PC-3 (cell line): ENCODE measurements at places on chromosomes 13 and 19.

DNA sequence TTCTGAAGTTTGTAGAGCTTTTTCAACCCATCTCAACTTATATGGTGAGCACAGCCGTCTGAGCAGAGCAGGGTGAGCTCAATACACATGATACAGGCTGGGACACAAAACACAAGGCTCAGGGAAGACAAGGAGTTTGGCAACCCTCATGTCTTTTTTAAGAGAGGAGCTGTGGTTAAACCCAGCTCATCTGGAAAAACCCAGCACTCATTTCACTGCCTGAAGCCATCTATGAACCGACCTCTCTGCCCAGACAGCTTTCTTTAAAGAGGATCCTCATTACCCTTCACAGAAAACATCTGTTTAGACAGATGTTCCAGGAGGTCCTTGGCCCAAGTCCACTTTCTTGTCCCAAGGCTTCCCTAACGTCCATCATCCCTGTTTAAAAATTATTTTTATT is 170.0 kb upstream of the TSHZ3 start:
- no peaks in the 10 kb centered on the region for H3K27me3 ChIP-seq
- H3K4me1 ChIP-seq, result no peaks in the 10 kb centered on the region
- no peak overlapping the region for H3K27ac ChIP-seq
- no peak for DNase-seq
- H3K36me3 ChIP-seq, result no peaks in the 10 kb centered on the region

GRCh38 chr13:102369302-102369701 is 32.5 kb downstream of the FGF14 start:
- H3K4me1 ChIP-seq, result no peaks in the 10 kb centered on the region
- no peaks in the 10 kb centered on the region for H3K36me3 ChIP-seq
- H3K27me3 ChIP-seq, result peaks cover 20% of the 10 kb centered on the region

GRCh38 chr13:31775148-31775547 is 35.8 kb downstream of the RXFP2 start:
- H3K27me3 ChIP-seq, result peaks cover 11% of the 10 kb centered on the region; the same call in 1 of the 2 replicates
- H3K4me3 ChIP-seq, result no peak overlapping the region
- no peak overlapping the region for H3K27ac ChIP-seq
- no peak for DNase-seq

GRCh38 chr13:79778741-79779460 is 297.9 kb downstream of the NDFIP2 start:
- no peak overlapping the region for H3K27ac ChIP-seq
- DNase-seq, result no peak
- H3K4me1 ChIP-seq, result peaks cover 21% of the 10 kb centered on the region
- H3K4me3 ChIP-seq, result no peak overlapping the region
- no peaks in the 10 kb centered on the region for H3K27me3 ChIP-seq
- H3K36me3 ChIP-seq, result no peaks in the 10 kb centered on the region

GRCh38 chr13:112941349-112941748 is 27.7 kb upstream of the MCF2L start:
- H3K27me3 ChIP-seq, result no peaks in the 10 kb centered on the region
- H3K4me1 ChIP-seq, result no peaks in the 10 kb centered on the region
- H3K36me3 ChIP-seq, result no peaks in the 10 kb centered on the region
- H3K4me3 ChIP-seq, result no peak overlapping the region
- H3K27ac ChIP-seq, result no peak overlapping the region

DNA sequence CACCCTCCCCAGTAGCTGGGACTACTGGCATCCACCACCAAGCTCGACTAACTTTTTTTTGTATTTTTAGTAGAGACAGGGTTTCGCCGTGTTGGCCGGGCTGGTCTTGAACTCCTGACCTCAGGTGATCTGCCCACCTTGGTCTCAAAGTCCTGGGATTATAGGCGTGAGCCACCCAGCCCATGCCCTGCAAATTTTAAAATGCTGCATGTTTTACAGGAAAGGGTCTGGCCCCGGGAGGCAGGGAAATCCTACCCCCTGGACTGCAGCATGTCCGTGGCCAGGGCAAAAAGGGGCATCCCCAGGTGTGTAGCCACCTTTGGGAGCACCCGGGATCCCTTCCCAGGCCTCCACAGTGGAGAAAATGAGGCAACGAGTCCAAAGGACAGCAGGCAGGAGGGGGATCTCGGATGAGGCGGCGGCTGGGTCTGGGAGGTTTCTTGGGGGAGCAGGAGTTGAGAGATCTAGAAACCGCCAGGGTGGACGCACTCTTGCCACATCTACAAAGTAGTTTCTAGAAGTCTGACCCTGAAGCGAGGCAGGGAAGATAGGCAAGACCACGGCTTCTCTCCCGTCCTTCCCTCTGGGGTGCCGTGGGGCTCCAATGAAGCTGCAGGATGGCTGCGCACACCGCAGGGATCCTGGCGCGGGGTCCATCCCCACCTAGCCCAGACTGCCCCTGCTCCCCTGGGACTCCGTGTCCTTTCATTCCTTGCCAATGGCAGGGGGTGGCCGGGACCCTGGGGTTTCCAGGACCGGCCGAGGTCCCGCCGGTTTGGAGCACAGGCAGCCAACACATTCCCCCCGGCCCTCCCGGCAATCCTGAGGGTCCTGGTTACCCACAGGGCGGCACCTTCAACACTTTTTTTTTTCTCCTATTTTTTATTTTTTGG is 21.3 kb upstream of the ZBTB7A start:
- no peak overlapping the region for H3K4me3 ChIP-seq
- no peak overlapping the region for H3K27ac ChIP-seq
- no peak for DNase-seq
- no peaks in the 10 kb centered on the region for H3K27me3 ChIP-seq
- no peaks in the 10 kb centered on the region; the same call in 1 of the 2 replicates for H3K36me3 ChIP-seq

DNA sequence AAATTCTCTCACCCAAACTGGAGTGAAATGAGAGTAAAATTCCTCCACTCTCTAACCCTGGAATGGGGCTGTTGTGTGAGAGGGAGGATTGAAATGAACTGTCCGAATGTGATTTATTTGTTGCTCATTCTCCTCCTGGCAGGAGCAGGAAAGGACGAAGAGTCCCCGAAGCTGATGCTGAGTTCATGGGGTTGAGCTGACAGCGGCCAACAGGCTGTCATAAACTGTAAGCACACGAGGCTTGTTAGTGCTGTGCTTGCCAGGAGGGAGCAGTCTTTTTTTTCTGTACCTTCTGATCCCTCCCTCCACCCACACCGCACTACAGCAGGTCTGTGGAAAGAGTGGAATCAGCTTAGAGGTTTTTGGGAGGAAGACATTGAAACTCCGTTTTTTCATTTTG is 33.1 kb upstream of the ZNF331 start:
- H3K4me3 ChIP-seq, result no peak overlapping the region
- DNase-seq, result no peak
- no peaks in the 10 kb centered on the region for H3K36me3 ChIP-seq
- H3K27me3 ChIP-seq, result no peaks in the 10 kb centered on the region
- H3K27ac ChIP-seq, result no peak overlapping the region
- no peaks in the 10 kb centered on the region for H3K4me1 ChIP-seq

DNA sequence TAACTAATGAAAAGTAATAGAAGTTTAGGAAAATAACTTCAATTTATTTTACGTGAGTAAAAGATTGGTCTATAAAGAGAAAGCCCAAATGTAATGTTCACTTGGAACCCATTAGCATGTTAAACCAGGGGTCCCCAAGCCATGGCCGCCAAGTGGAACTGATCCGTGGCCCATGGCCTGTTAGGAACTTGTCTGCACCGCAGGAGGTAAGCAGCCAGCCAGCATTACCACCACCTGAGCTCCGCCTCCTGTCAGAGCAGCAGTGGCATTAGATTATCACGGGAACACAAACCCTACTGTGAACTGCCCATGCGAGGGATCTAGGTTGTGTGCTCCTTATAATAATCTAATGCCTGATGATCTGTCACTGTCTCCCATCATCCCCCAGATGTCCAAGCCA is 818.7 kb upstream of the GPC6 start:
- no peak overlapping the region for H3K4me3 ChIP-seq
- DNase-seq, result no peak
- no peaks in the 10 kb centered on the region for H3K27me3 ChIP-seq
- no peaks in the 10 kb centered on the region for H3K36me3 ChIP-seq
- no peak overlapping the region for H3K27ac ChIP-seq

DNA sequence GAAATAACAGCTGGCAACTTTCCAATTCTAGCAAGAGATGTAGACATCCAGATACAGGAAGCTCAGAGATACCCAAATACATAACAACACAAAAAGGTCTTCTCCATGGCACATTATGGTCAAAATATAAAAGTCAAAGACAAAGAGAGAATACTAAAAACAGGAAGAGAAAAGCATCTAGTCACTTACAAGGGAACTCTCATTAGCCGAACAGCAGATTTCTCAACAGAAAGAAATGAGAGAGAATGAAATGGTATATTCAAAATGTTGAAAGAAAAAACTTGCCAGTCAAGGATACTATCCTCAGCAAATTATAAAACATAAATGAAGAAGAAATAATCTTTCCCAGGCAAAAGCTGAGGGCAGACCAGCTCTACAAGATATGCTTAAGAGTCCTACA is 12.4 kb downstream of the ZNF780A start:
- no peak for DNase-seq
- no peak overlapping the region for H3K4me3 ChIP-seq
- no peak overlapping the region for H3K27ac ChIP-seq
- H3K27me3 ChIP-seq, result no peaks in the 10 kb centered on the region
- H3K4me1 ChIP-seq, result no peaks in the 10 kb centered on the region
- H3K36me3 ChIP-seq, result peaks cover 74% of the 10 kb centered on the region

GRCh38 chr13:41500511-41500910 is 43.2 kb downstream of the RGCC start:
- no peak overlapping the region for H3K27ac ChIP-seq
- H3K4me3 ChIP-seq, result no peak overlapping the region
- H3K4me1 ChIP-seq, result peaks cover 8% of the 10 kb centered on the region; the same call in 1 of the 2 replicates
- no peaks in the 10 kb centered on the region for H3K27me3 ChIP-seq

- no peak overlapping the region for H3K4me3 ChIP-seq
- no peak overlapping the region for H3K27ac ChIP-seq
- H3K36me3 ChIP-seq, result no peaks in the 10 kb centered on the region
Measured at GRCh38 chr13:42000846-42001245, 39.9 kb upstream of the VWA8 start.

DNA sequence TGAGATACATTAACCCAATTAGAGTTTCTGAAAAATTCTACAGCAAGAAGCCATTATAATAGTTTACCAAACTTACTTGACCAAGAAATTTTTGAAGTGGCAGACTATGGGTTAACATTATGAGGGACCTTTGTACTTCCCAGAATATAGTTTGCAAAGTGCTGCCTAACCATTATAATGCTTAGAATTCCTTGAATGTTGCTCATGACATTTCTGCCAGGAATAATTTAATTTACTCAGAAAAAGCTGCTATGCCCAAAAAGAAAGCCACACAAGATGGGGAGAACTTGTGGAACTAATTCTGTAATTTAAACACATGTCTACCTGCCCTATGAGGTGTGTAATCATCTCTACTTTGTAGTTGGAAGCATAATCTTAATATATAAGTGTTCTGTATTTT is 58.1 kb upstream of the MYCBP2 start:
- no peak overlapping the region for H3K27ac ChIP-seq
- peaks cover 14% of the 10 kb centered on the region; the same call in 1 of the 2 replicates for H3K4me1 ChIP-seq
- H3K36me3 ChIP-seq, result no peaks in the 10 kb centered on the region
- no peaks in the 10 kb centered on the region for H3K27me3 ChIP-seq

- H3K27ac ChIP-seq, result no peak overlapping the region
- no peak overlapping the region for H3K4me3 ChIP-seq
- H3K4me1 ChIP-seq, result no peaks in the 10 kb centered on the region
- no peak for DNase-seq
- H3K36me3 ChIP-seq, result no peaks in the 10 kb centered on the region
Measured at GRCh38 chr13:43579321-43579720, 207.5 kb downstream of the ENOX1 start.

DNA sequence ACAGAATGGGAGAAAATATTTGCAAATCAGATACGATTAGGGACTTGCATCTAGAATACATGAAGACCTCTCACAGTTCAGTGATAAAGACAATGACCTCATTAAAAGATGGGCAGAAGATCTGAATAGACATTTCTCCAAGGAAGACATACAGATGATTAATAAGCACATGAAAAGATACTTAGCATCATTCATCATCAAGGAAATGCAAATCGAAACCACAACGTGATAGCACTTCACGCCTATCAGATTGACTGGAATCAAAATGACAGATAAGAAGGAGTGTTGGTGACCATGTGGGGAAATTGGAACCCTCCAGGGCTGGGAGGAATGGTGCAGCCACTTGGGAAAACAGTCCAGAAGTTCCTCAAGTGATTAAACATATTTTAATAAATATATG is 25.8 kb downstream of the CFAP97D2 start:
- DNase-seq, result no peak
- H3K36me3 ChIP-seq, result no peaks in the 10 kb centered on the region
- H3K27ac ChIP-seq, result no peak overlapping the region
- no peaks in the 10 kb centered on the region for H3K27me3 ChIP-seq
- H3K4me3 ChIP-seq, result no peak overlapping the region
- H3K4me1 ChIP-seq, result no peaks in the 10 kb centered on the region

GRCh38 chr19:4816950-4817278 is 14.6 kb downstream of the TICAM1 start:
- H3K36me3 ChIP-seq, result peaks cover 27% of the 10 kb centered on the region
- DNase-seq, result no peak
- H3K27me3 ChIP-seq, result no peaks in the 10 kb centered on the region
- peaks cover 15% of the 10 kb centered on the region for H3K4me1 ChIP-seq
- no peak overlapping the region for H3K27ac ChIP-seq
- H3K4me3 ChIP-seq, result no peak overlapping the region

DNA sequence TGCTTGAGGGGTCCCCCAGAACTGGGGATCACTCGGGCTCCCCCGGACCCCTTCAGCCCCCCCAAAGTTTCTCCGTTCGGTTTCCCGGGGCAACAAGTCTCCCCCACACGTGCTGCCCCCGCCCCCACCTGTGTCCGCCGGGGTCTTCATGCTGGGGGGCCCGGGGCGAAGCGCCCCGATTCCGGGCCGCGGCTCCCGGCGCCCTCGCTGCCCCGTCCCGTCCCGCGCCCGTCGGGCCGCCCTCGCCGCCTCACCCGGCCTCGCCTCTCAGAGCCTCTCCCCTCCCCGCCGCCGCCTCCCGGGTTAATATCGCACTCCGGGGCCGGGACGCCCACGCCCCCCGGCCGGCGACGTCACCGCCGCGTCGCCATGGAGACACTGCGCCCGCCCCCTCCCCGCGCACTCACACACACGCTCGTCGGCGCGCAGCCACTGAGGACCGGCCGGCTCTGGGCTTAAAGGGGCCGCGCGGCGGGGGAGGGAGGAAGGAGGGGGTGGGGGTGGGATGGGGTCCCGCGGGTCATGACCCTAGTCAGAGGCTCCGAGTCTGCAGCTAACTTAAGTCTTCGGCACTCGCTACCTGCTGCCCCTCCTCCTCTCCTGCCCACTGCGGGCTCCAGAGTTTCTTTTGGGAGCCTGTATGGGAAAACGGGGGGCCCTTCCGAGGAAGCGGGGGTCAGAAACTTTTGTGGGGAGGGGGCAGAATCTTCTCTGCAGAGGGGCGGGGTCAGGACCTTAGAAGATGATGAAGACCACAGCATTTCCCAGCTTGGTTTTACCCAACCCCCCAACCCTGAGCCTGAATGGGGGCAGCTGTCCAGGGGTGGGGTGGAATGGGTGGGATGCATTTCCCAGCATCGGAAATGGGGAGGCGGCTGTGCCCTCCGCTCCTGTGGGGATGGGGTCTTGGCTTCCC is at the start of gene ERF:
Gene ERF (minus strand): TSS at position 279 of the 916 bp plus-strand sequence. CDS start 129 bp downstream, at position 150.
- H3K27me3 ChIP-seq, result no peaks in the 10 kb centered on the region
- peak; percentile 81 for DNase-seq
- peak within 1 kb of the TSS; percentile 90 for H3K4me3 ChIP-seq
- H3K27ac ChIP-seq, result peak within 1 kb of the TSS; percentile 41
- peaks cover 10% of the 10 kb centered on the region for H3K4me1 ChIP-seq
